ENCODE measurements at places on chromosomes 4 and X. TPM values are rescaled to one million over a fixed set of nuclear protein-coding genes. Genes with fewer than 3 reads are reported as not detected.

DNA sequence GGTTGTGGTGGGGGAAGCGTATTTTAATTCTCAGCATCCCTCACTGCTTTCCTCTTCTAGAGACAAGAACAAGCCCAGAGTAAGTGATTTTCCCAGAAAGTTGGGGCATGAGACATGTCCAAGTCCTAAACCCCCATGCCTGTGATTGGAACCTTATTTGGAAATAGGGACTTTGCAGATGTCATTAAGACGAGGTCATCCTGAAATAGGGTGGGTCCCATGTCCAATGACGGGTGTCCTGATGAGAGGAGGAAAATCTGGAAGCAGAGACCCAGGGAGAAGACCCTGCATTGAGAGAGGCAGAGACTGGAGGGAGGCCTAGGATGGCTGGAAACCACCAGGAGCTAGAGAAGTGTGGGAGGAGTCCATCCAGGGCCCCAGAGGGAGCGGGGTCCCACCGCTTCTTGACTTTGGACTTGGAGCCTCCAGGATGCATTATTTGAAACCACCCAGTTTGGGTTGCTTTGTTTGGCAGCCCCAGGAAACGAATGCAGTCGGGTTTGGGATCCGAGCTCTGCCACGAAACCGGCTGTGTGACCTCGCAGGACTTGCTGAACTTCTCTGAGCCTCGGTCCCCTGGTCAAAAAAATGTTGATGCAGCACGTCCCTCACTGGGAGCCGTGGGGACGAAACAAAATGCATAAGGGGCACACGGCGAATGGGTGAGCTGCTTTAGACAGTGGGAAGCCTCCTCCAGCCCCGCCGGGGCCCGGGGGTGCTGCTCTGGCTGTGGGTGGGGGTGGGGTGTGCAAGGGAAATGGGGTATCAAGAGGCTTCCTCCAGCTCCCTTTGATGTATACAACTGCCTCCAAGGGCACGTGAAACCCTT is 113.9 kb downstream of the CPZ start:
- no peak for DNase-seq

DNA sequence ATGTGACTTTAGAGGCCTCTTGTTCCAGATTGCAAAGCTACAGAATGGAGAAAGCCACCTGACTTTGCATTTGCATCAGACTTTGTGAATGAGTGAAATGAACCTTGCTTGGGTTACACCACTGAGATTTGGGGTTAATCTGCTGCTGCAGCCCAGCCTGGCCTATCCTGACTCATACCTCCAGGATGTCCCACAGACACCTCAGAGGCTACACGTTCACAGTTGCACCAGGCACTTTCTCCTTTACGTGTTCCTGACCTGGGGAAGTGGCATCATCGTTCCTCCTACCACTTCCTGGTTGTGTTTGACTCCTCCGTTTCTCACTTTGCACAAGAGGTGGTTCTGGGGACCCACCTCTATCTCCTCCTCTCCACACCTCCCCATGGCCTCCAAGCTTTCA is 9.2 kb upstream of the SORCS2 start:
- DNase-seq = no peak

DNA sequence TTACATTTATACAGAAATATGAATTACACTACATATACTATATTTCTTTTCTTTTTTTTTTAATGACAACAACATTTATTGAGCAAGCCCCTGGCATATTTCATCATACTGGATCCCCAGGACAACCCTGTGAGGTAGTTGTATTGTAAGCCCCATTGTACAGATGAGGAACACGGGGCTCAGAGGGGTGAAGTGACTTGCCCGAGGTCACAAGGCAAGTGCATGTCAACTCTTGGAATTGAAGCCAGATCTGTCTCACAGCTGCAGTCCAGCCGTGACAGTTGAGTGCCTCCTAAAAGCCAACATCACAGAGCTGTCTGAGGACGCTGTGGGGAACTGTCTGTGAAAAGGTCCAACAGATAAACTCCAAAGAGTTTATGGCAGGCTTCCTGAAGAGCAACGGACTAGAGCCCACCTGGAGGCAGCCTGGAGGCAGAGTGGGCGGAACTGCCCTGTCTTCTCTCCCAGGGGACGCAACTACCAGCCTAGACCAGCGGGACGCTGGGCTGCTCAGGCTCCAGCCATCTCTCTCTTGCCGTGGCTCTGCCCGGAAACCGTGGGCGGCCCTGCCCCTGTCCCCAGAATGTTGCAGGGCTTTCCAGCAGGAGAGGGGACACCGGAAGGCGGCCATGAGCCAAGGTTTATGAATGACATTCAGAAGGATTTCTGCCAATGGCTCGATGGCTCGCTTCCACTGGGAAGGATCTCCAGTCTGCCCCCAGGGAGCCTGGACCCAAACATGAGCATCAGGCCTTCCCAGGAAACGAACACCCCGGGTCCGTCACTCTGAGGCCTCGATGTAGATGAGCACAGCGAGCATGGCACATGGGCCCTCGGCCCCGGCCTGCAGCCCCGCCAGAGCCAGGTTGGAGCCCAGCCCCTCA is 50.1 kb downstream of the CFAP299 start:
- DNase-seq = no peak

GRCh38 chr4:139694522-139695107 is 29.0 kb downstream of the MGST2 start:
- DNase-seq = no peak

- no peak for DNase-seq
Observed at GRCh38 chr4:92120810-92121498, 182.8 kb upstream of the GRID2 start.

DGAT2L6 gene
- total RNA-seq = not detected

MAGEE2 gene
- not detected for total RNA-seq

- no peak for DNase-seq
Observed at GRCh38 chr4:130632731-130633604, 1537.0 kb downstream of the C4orf33 start.

DNA sequence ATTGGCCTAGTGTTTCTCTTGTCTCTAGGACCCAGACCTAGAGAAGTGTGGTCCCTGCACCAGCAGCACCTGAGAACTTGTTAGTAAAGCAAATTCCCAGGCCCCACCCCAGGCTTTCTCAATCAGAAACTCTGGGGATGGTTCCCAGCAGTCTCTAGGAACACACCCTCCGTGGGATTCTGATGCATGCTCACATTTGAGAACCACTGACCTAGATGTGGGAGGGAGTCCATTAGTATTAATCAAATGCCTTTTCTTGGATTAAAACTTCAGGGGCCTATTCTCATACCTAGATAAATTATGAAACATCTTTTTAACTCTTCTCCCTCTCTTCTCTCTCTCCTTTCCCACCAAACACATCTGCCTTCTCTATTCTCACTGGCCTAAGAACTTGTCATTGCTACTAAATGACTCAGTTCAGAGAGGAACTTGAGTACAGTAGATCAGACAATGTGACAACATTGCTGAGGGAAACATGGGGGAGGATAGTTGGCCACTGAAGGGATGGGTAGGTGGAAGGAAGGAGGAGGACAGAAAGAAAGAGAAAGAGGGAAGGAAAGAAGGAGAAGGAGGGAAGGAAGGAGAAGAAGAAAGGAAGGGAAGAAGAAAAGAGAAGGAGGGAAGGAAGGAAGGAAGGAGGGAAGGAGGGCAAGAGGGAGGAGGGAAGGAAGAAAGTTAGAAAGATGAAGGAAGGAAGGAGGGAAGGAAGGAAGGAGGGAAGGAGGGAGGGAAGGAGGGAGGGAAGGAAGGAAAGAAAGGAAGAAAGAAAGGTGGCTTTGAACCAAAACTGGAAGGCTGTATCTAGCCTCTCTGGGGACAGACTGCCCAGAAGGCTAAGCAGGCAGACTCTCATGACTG is 132.7 kb upstream of the MAP3K15 start:
- no peak for DNase-seq

SPATA4 gene
- not detected for total RNA-seq

GRCh38 chrX:149198980-149199732 is 305.9 kb downstream of the IDS start:
- DNase-seq = no peak

- DNase-seq = peak; percentile 48
Observed at GRCh38 chrX:118346258-118347094, 570 bp downstream of the WDR44 start.

FANCB gene
- 6.8 TPM for total RNA-seq

GRCh38 chrX:140163371-140164159 is 198.2 kb upstream of the CXorf66 start:
- no peak for DNase-seq

Data from dermis blood vessel endothelial cell (primary cell).